ENCODE measurements at places on chromosomes 2 and 18. TPM values are rescaled to one million over a fixed set of nuclear protein-coding genes. Genes with fewer than 3 reads are reported as not detected.

GRCh38 chr2:189481071-189481470 is 39.8 kb downstream of the WDR75 start:
- no peak for DNase-seq

DCAF17 gene
- total RNA-seq: 34.7 TPM

GRCh38 chr18:61825386-61825785 is 67.4 kb downstream of the RNF152 start:
- DNase-seq: no peak

CCDC93 gene
- 23.9 TPM for total RNA-seq

DNA sequence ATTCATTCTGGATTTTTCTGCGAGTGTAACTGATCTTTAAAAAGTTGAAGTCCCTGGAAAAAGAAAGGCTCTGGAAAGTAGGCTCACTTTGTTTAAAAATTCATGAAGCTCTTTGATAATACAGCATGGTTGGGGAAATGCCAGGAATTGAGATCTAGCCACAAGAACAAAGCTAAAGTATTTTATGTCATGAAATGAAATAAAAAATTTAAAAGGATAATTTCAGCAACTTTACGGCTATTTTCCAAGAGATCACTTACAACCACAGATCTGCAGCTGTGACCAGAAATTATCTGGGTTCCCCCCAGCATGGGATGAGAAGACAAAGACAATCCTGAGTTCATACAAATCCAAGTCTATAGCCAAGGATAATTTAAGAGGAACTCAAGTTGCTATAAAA is 25.3 kb upstream of the RFX8 start:
- peak; percentile 84 for DNase-seq

DNA sequence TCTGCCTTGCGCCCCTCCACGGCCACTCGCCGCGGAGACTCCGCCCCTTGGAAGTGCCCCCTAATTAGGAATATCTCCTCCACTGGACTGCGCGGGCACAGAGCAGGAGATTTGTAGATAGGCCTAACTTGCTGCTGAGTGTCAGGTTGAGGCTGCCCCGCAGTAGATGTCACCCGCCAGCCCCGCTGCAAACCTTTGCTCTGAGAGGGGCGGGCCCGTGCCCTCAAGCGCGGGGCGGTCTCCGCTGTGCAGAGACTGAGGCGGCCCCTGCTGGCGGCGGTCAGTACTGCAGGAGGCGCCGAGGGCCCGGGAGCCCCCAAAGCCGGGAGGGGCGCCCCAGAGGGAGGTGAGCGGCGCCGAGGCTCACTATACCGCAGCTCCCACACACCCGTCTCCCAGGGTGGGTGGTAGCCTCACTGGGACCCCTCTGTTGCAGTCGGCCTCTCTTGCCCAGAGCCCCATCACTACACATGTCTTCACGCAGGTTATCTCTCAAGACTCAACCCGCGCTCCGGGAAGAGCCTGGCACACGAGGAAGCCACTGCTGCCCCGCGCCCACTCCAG is 2.9 kb upstream of the NEURL3 start:
- DNase-seq: peak; percentile 41

Data from fibroblast of the aortic adventitia (primary cell).